ENCODE measurements at places on chromosomes 12 and 14.

DNA sequence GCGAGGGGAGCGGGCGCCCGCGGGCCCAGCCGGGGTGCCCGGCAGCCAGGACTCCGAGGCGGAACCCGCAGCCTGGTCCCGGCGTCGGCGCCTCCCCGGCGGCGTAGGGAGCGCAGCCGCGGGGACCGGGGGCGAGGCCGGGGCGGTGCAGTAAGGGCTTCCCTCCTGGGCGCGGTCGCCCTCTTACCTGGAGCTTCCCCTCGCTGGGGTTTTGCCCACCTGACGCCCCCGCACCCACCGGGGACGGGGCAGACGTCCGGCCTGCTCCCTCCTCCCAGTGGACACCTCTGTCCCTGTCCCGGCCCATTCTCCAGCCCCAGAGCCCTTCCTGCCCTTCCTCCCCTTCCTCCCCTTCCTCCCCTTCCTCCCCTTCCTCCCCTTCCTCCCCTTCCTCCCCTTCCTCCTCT lies 413 bp upstream of the TUBA1C start:
- peak; percentile 87 for DNase-seq

DNA sequence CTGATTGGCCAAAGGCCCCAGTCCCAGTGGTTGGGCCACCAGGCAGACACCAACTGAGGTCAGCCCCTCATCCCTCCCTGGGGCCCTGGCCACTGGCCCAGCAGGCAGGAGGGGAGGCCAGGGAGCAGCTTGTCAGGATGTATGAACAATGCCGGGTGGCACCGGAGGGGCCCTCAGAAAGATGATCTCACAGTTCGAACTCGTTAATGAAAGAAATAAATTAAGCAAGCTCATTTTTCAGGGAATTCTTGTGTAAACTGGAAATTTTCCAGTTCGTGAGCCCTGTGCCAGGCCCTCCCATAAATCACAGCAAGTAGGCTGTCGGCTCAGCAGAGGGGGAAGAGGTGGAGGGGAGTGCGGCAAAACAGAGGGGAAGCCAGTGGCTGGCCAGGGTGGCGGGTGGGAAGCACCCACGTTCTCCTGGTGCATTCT lies 177.0 kb upstream of the VASH1 start:
- DNase-seq, result peak; percentile 66

DNA sequence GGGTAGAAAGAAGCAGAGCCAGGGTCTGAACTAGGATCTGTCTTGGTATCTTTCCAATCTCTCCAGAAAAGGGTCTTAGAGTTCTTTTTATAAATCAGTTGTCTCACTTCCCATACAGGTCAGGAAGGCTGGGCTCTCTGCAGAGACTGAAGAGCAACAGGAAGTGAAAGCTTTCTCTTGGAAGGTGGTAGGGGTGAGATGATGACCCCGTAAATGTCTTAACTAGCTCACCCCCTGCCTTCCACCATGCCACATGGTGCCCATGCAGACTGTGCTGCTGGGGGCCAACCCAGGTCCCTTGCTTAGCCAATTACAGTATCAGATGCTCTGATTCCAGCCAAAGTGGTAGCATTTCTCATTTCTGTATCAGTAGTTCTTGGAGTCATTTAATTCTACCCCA lies 17.6 kb upstream of the RASSF8 start:
- DNase-seq, result no peak

DNA sequence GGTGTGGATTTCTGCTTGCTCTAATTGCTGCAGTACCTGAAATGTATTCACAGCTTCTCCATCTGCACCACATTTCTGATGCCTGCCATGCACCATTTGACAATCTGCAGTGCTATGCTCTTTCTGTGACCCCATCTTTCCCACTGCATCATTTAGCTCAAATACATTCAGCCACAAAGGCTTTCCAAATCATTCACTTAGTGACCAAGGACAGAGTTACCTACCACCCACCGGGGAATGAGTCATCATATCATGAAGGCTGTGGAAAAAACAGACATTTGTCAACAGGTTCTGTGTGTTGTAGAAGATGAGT lies 465.5 kb upstream of the ATP2B1 start:
- DNase-seq, result no peak

DNA sequence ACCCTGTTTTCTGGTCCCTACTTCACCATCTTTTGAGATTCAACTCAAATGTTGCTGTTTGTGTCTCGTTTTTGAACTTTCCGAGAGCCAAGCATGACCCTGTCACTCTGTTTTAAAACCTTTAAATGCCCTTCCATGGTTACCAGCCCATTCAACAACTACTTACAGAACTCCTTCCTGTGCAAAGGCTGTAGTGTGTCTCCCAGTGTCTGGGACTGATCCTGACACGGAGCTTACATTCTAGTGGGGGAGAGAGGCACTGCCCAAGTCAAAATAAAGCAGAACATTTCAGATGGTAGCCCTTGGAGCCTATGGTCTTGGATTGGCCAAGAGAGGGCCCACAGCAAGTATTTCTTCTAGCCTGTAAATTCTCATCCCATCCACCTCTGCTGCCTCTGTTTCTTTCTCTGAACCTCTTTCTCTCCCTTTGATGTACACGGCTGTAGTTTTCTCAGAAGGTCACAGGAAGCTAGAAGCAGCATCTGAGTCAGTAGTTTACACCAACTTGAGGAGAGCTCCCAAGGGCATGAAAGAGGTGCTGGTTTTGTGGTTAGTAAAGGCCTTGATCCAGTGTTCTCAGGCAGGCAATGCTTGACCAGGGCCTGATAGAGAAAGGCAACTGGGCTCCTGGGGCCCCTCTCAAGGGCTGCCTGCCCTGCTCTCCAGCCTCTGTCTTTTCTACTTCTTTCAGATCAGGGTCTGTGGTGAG lies 42.3 kb upstream of the SLC24A4 start:
- DNase-seq, result no peak

DNA sequence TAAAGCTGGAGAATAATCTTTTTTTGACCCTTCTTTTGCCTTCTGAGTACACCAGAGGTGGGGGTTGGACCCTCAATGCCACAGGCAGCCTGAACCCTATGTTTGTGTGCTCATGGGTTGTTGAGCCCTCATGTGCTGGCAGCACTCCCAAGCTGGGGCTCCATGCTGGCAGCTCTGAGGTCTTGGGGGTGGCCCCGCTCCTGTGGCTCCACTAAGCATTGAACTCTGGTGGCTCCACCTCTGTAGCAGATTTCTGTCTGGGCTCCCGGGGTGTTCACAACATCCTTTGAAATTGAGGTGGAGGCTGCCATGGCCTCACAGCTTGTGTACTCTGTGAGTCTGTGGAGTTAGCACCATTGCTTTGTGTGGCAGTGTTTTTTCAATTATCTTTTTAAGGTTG lies 557.4 kb upstream of the SEL1L start:
- no peak for DNase-seq

GRCh38 chr14:24283796-24284460 lies 12.5 kb upstream of the RABGGTA start:
- no peak for DNase-seq

GRCh38 chr14:102275866-102276265 lies 29.1 kb downstream of the MOK start:
- DNase-seq, result no peak

DNA sequence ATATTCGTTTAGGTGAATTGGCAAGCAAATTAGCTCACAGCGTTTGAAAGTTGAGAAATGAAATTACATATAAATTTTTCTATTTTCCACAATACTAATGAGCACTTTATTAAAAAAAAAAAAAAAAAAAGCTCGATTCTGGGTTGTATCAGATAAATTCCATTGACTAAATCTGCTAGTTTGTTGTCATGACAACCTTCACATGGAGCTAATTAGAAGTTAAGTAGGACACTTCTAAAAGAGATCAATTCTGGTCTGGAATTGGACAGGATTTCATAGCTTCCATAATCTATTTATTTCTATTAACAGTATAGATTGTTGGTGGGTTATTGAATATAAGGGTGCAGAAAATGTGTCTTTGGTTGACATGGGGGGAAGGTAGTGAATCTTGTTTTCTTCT lies 85.5 kb upstream of the NEDD1 start:
- no peak for DNase-seq

DNA sequence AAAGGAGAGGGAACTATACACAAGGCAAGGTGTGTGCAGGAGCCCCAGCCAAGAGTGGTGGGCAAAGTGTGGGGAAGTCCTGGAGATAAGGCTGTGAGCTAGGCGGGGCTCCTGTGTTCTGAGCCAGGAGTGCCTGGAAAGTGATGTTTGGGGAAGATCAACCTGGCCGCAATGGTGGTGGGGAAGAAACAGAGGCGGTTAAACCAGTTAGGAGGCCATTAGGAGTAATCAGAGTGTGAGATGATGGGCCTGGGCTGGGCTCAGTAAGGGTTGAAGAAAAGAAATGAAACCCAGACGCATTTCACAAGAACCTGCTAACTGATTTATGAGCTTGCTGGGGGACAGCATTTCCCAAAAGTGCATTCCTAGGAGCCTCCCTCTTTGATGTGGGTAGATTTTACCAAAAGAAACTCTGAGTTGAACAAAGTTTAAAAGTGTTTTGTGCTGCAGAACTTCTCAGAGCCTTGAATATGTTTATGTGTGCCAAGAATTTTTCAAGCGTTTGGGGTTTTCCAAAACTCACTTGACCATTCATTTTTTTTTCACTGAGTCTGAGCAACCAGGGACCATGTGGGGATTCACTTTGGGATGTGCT lies 34.2 kb upstream of the LRP1-AS start:
- DNase-seq, result no peak

- no peak for DNase-seq
Measured at GRCh38 chr14:68471029-68471963, 321.6 kb downstream of the ZFP36L1 start.

- DNase-seq, result no peak
Measured at GRCh38 chr14:63030113-63030512, 15.1 kb downstream of the KCNH5 start.

GRCh38 chr12:50127546-50127945 lies 15.5 kb downstream of the COX14 start:
- no peak for DNase-seq

- DNase-seq, result peak; percentile 25
Measured at GRCh38 chr14:38737686-38738407, 365.2 kb downstream of the SEC23A start.

DNA sequence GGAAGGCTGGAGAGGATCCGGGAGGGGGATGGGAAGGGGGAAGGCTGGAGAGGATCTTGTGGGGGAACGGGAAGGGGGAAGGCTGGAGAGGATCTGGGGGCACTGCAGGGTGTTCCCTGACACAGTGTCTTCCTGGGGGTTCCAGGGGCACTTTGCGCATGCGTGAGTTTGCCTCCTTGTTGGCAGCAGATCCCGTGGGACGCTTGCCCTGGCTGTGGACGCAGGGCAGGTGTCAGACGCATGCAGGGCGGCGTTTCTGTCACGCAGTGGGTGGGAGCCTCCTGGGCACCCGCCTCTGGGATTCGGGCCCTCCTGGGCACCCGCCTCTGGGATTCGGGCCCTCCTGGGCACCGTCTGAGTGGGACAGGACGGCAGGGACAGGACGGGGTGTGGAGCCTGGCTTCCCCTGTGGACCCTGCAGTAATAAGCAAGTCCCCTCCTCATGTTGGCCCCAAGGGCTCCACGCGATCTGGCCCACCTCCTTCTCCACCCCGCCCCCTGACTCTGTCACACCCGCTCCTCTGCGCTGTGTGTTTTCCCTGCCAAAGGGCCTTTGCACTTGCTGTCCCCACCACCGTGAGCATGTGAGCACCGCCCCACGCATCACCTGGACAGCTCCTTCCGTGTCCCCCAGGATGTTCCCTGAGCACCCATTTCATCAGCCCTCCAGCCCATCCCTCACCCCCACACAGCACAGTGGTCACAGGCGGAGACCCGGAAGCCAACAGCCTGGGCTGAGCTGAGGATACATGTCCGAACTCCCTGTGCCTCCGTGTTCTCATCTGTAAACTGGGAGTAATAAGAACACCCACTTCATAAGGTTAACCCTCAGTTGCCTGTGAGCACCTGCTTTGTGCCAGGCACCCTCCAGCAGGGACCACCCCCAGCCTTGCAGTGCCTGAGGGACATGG lies 4.4 kb downstream of the MMP17 start:
- no peak for DNase-seq

DNA sequence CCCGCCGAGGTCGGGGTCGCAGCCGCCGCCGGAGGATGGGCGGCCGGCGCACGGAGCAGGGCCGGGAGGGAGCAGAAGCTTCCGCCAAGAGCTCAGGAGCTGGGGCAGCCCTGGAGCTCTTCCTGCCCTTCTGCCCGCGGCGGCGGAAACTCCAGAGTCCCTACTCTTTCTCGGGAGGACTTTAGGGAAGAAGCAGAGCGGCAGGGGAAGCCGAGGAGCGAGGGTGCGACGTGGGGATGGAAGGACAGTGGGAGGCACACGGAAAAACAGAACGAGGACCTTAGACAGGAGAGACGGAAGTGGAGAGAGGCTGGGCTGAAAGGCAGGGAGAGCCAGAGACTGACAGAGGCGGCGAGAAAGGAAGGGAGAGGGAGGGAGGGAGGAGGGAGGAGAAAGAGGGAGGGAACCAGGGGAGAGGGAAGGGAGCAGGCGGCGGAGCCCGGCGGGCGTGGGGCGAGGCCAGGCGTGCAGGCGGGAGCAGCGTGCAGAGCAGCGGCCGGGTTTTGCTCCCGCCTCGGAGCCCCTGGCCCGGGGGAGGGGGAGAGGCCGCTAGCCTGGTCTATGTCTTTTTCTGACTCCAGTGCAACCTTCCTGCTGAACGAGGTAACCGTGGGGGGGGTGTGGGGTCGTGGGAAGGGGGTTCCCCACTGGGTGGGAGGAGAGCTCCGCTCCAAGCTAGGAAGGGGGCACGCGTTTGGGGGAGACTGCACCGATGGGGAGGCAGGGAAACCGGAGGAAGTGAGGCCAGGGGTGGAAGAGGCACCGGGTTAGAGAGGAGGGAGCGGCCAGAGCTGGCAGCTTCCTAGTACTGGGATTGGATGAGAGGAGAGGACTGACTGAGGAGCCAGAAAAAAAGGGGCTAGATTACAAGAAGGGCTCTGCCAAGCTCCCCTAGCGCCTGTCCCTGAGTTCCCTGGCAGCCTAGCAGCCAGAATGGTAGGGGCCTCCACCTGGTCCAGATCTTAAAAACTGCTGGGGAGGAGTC lies 2.9 kb upstream of the CACNB3 start:
- no peak for DNase-seq

DNA sequence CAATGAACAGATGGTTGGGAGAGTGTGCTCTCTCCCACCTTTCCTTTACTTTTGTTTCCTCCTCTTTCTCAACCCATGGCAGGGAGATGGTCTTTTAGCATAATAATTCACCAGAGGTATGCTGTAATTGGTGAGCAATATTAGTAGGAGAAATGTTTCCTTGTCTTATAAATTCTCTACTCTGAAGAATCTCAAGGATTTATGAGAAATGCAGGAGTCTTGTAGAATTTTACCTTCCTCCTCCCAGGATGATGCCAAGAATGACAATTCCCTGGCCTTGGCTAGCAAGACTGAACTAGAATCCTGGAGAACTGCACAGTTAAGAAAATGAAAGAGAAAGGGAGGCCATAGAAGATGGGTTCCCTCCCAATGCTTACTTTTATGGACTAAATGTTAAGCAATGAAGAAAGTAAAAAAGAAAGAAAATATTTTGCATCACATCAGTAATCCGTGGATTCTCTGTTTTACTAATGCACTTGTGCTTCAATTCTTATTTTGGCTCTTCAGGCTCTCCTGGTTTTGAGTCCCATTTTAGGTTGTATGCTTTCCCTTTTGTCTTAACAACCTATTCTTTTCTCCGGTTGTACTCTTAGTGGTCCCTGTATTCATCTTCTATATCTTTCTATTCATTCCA lies 192.9 kb upstream of the GARIN6 start:
- no peak for DNase-seq

All from right kidney (tissue), 9 donors.